GM10248 (cell line): ENCODE measurements at places on chromosomes 5 and 9.

DNA sequence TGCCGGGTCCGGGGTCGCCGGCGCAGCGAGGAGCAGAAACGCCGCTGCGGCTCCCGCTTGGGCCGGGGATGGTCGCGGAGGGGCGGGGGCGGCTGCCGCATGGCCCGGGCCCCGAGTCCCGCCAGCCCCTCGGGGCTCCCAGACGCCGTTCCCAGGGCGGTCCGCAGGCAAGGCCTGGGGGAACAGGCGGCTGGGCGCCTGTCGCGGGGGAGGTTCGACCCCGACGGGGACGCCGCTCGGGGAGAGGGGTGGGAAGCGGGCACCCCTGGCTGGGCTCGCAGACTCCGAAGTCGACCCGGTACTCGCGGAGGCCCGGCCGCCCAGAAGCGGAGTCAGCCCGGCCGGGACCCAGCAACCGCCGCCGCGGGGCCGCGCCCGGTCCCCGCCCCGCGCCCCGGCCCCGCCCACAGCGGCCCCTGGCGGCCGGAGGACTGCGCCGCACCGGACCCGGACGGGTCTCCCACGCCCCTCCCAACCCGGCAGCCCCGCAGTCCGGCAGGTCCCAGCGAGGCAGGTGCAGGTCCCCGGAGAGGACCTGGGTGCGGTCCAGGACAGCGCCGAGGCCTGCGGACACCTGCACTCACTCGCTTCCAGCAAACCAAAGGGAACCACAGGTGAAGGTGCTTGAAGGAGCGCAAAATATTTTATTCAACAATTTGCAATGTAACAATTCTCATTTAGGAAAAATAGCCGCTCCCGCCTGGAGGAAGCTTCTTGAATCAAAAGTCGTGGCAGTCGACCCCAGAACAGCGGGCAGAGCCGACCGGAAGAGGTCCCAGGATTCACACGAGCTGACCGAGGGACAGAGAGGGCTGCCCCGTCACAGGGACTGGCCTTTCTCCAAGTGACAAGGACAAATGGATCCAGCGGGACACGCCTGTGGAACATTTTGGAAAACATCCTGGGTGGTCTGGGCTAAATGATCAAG lies at the start of gene INPP5E:
Gene INPP5E (minus strand): TSS at position 365 of the 928 bp plus-strand sequence. CDS start 426 bp downstream, outside the sequence.
- DNase-seq: peak; percentile 96

DNA sequence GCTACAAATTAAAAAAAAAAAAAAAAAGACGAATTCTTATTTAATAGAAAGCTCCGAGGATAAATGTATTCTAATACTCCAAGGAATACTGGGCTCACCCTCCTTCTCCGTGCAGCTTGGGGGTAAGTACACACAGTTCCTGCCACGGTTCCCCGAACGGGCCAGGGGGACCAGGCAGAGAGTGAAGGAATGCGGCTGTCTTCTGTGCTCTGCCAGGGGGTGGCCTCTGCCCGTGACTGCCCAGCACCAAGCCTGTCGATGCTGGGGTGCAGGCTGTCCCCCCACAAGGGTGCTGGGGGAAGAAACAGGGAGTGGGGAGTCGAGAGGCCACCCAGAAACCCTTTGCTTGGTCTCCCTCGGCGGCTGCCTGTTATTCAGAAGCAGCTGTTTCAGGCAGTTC lies 410.1 kb upstream of the IRX1 start:
- DNase-seq: no peak

DNA sequence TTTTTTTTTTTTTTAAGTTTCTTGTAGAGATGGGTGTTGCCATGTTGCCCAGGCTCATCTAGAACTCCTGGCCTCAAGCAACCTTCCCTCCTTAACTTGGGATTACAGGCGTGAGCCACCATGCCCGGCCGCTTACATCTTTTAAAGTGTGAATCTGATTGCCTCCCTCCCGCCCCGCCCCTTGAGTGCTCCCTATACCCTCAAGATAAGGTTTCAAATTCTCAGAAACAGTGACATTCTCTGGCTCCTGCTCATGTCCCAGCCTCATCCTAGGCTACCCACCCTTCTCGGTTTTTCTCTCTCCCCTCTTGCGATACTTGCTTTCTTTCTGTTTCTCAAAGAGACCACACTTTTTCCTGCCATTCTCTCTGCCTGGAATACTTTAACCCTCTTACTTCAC lies 12.4 kb downstream of the MORN5 start:
- DNase-seq: no peak

DNA sequence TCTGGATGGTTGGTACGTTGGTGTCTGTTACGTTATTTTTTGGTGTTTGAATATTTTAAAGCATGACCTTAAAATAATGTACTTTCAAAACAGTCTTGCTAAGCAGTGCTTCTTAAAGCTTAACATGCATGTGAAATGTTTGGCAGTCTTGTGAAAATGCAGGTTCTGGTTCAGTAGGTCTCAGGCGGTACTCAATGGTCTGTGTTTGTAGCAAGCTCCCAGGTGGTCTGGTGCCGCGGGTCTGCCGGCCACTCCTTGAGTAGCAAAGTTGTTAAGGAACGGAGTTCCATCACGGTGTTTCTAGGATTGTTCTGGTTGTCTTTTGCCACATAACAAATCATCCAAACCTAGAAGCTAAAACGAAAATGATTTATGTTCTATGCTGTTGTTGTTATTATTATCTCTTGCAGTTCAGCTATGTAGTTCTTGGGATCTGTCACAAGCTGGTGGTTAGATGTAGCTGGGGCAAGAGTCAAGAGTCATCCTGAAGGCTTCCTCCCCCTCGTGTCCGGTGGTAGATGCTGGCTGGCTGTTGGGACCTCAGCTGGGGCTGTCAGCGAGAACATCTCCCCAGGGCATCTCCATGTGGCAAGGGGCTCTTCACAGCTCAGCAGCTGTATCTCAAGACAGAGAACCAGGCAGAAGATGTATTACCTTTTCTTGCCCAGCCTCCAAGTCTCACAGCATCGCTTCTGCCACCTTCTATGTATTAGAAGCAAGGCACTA lies 186.8 kb downstream of the PALM2AKAP2 start:
- DNase-seq: peak; percentile 45

- DNase-seq: no peak
Observed at GRCh38 chr5:20528471-20528870, 540.5 kb upstream of the CDH18 start.

GRCh38 chr5:74167206-74167929 lies 473.2 kb downstream of the ENC1 start:
- DNase-seq: no peak
